ENCODE measurements at places on chromosomes 12 and 14.

DNA sequence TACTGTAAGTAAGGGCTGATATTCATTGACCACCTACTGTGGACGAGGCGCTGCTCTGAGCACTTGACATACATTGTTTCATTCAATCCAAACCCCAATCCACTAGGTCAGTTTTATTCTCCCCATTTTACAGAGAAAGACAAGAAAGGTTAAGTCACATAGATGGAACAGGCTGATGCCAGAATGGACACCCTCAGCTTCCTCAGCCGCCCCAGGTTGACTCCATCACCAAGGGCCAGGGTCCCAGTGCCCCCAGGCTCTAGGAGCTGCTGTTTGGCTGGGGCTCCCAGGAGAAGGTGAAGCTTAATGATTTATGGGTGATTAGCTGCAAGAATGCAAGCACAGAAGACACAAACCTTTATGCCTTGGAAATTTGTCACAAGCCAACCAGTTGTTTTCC is 671 bp upstream of the AQP2 start:
- DNase-seq = no peak

- DNase-seq = no peak
These were observed 52.2 kb upstream of the COCH start for GRCh38 chr14:30822080-30822571.

- DNase-seq = no peak
These were observed 77.1 kb upstream of the PLXNC1 start for GRCh38 chr12:94071258-94071657.

- no peak for DNase-seq
These were observed 15.7 kb downstream of the RTL1 start for GRCh38 chr14:100887728-100888335.

- DNase-seq = no peak
These were observed 182.4 kb downstream of the ASCL1 start for GRCh38 chr12:103139876-103140275.
